ENCODE measurements at places on chromosomes 7 and 10.

- no peak for DNase-seq
Observed at GRCh38 chr10:69363666-69364065, 53.1 kb downstream of the TACR2 start.

DNA sequence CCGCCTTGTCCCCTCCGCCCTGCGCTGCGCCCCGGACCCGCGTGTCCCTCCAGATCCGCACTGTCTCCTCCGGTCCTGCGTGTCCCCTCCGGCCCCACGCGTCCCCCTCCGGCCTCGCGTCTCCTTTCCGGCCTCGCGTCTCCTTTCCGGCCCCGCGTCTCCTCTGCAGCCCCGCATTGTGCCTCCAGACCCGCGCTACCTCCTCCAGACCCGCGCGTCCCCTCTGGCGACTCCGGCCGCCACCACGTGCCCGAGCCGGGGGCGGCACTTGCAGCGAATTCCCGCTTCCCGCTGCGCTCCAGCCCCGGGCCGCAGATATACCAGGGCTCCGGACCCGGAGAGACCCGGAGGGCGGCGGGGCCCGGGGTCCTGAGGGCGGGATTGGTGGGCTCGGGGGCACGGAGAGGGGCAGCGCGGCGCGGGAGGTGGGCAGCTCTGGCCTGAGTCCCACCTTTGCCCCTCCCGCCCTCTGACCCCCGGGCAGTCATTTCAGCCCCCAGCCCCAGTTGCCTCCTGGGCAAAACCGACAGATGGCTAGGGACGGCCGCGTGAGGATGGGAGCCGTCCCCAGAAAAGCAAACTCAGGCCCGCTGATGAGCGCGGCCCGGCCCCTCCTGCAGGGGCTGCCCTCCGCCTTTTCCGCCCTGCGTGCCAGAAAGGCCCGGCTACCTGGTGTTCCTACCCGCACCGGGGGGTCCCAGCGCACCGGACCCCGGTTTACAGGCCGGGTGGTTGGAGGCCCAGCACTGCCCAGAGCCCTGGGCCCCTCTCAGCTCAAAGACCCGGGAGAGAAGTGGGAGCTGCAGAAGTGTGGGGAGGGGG lies 56.5 kb downstream of the RBM17 start:
- no peak for DNase-seq

DNA sequence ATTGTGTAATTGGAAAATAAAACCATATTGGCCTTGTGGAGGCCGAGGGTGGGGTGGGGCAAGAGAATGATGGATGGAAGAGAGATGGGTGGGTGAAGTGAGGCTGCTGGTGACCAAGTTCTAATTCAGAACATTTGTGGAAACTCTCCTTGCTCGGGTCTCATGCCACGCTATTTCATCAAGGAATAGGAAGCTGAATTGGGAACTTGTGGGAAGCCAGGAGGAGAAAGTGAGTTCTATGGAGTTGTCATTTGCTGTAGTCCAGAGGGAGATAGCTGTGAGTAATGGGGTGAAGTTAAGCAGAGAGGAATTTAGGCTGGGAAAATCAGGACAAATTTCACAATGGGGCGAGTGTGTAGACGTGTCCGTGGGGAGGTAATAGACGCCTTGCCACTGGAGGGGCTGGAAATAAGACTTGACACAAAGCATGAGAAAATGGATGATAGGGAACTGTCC lies 339.2 kb downstream of the LRMDA start:
- DNase-seq, result no peak

DNA sequence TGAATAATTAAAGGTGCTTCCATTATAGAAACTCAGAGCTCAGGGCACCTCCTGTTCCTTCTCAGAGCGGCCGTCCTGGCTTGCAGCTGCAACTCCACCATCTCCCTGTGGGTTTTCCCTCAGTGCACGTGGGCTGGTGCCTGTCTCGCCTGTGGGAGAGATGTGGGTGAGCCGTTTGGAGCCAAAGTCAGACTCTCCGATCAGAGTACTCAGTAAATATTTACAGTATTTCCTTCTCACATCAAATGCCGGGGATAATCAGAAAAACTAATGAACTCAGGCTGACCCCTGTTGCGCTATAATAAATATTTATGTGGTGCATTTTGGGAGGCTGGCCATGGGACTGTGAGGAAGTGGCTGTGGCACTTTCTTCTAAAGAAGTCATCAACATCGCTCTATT lies 155.8 kb upstream of the HABP2 start:
- DNase-seq, result no peak

DNA sequence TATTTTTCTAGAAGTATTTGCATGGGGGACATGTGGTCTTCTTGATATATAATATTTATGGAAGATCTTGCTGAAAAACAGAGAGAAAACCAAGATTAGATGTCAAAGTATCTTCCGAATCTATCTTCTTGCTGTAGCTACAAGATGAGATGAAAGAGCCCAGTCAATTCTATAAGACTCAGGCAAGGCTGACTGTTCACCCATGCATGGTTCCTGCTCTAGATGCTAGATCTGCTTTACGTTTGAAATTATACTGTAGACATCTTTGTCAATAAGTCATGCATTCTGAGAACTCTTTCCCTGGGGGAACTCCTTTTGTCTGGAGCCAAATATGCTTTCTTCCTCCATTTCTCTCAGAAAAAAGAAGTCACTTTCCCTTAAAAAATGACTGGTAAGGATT lies 1292.0 kb downstream of the XPNPEP1 start:
- no peak for DNase-seq

DNA sequence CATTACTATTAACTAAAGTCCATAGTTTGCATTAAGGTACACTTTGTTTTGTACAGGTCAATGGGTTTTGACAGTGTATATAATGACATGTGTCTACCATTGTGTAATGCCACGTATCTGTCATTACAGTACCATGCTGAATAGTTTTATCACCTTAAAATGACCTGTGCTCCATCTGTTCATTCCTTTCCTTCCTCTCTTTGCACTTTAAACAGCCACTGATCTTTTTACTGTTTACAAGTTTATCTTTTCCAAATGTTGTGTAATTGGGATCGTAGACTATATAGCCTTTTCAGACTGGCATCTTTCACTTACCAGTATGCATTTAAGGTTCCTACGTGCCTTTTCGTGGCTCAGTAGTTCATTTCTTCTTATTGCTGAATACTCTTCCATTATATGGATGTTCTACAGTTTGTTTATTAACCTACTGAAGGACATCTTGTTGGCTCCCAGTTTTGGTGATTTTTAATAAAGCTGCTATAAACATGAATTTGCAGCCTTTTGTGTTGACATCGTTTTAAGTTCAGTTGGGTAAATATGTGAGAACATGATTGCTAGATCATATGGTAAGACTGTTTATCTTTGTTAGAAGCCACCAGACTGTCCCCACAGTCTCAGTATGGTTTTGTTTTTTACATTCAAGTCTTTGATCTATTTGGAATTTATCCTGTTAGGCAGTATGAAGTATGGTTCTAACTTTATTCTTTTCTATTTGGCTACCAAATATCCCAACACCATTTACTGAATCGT lies 24.7 kb downstream of the STAM start:
- DNase-seq, result no peak

GRCh38 chr7:132080967-132081668 lies 495.2 kb downstream of the PLXNA4 start:
- no peak for DNase-seq

- no peak for DNase-seq
Observed at GRCh38 chr7:80095545-80095944, 39.1 kb upstream of the GNAI1 start.

GRCh38 chr10:73287441-73287840 lies 35.0 kb upstream of the MRPS16 start:
- DNase-seq, result no peak

DNA sequence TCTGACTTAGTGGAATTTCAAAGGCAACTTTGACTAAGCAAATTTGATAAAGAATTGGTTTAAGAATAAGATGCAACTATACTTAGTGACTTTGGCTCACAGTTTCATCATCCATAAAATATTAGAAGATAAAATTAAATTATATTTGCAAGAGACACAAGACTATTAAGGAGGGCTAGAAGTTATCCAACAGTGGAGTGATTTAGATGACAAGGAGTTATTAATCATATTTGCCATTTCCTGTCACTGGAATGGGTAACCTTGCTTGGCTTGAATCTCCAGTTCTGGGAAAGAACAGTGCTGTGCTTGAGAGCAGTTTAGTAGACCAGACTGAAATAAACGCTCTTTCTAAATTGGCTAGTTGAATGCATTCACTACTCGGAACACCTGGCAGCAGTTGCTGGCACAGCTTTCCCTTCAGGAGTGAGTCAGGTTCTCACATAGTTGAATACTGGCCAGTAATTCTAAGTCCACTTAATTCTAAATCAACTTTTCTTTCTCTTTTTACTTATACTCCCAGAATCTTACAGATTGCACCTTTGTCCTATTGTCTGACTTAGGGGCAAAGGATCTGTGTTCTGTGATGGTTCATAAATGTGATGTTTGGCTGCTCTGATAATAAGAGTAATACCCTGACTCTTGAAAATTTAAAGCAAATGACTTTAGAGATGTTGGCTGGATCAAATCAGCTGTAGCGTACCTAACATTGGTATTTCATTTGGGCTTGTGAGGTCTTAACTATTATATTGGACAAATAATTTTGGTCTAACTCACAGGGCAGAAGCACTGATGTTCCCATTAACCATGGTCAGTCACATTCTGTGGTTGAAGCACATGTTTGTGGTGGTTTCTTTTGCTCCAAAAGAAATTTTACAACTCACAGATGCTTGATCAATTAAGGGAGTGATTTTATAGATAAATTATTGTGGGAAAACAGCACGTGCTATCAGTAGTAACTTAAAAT lies 16.6 kb downstream of the STMP1 start:
- DNase-seq, result no peak

DNA sequence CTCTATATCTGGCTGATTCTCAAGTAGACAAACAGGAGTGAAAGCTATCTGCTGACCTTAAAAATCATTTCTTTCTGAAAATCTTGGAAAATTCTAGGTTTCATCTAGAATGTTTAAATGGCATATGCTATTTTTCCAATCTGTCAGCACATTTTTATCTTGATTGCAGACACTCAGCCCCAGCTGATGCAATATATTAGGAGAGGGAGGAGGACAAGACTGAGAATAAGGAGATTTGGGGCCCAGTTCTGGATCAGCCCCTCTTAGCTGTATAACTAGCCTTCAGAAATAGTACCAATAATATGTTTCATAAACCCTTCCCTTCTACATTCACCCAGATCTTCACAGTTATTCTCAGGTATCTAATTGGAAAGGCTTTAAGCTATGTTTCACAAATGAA lies 131.2 kb downstream of the HDAC9 start:
- no peak for DNase-seq

DNA sequence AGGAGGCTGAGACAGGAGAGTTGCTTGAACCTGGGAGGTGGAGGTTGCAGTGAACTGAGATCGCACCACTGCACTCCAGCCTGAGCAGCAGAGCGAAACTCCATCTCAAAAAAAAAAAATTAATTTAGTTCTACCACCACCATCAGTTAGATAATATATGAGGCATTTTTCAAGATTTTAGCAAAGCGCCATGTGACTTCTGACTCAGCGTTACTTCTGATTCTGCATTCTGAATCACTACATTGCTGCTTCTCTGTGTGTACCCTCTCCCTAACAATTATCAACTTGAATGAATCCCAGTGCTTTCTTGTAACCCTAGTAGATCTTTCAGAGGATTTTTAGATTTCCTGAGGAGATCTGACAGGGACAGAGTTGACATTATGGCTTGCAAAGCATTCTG lies 176.8 kb upstream of the SORCS1 start:
- no peak for DNase-seq

DNA sequence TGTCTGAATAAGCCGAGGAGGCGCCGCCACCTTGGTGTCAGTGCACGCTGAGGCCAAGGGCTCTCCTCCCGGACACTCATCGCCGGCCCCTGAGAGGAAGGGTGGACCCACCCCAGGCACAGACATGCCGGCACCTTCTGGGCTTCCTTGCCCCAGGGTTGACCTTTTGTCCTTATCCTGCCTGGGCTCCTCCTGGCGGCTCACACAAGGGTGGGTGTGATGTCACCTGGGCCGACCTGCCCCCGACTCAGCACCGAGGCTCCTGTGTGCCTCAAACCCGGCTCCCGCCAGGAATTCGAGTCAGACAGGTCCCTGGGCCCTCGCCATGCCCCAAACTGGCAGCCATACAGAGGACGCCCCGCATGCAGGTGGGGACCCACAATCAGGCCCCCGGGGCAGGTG lies 17.7 kb upstream of the CFAP46 start:
- no peak for DNase-seq

- DNase-seq, result no peak
Observed at GRCh38 chr10:123140983-123141390, 5.2 kb downstream of the HMX3 start.

- DNase-seq, result no peak
Observed at GRCh38 chr10:47388879-47389278, 4.8 kb upstream of the ZNF488 start.

- no peak for DNase-seq
Observed at GRCh38 chr10:44922021-44922420, 10.9 kb downstream of the TMEM72 start.

- DNase-seq, result no peak
Observed at GRCh38 chr7:46682836-46683624, 762.0 kb upstream of the IGFBP3 start.

DNA sequence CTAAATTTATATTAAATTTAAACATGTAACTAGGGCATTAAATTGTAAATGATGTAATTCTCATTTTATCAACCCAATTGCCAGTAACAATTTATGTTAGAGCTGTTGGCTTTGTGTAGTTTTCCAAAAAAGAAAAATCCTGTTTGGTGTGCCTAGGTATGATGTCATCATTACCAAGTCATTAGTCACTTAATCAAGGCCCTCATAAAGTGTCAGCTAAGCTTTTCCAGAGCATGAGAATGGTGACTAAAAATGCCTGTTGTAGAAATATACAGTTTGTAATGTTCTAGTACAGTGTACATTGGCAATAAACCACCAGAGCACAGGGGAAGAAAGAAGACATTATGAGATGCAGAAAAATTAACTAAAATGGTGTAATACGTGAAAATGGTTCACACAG lies 593.8 kb upstream of the ANKRD30A start:
- no peak for DNase-seq

GRCh38 chr10:50286517-50286916 lies 35.2 kb upstream of the ASAH2 start:
- no peak for DNase-seq

DNA sequence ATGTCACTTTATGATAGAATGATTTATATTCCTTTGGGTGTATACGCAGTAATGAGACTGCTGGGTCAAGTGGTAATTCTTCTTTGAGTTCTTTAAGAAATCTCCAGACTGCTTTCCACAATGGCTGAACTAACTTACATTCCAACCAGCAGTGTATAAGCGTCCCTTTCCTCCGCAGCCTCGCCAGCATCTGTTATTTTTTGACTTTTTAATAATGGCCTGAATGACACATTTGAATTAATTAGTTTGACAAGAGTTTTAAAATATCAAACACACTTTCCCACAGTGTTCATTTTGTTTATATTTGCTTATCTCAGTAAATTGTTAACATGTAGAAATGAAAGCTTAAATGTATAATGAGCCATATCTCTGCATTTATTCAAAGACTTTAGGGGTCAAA lies 116.8 kb downstream of the TES start:
- DNase-seq, result no peak

- no peak for DNase-seq
Observed at GRCh38 chr7:101519324-101520023, 109.6 kb downstream of the MYL10 start.

GRCh38 chr7:122040147-122040546 lies 103.9 kb downstream of the AASS start:
- no peak for DNase-seq

- DNase-seq, result no peak
Observed at GRCh38 chr7:152341039-152341913, 94.5 kb downstream of the KMT2C start.

GRCh38 chr7:74228951-74229900 lies 19.4 kb downstream of the LAT2 start:
- no peak for DNase-seq

- no peak for DNase-seq
Observed at GRCh38 chr7:40645197-40645596, 510.4 kb downstream of the SUGCT start.

GRCh38 chr10:7593905-7594304 lies 72.9 kb downstream of the ITIH5 start:
- DNase-seq, result no peak
